HS-27A (cell line): ENCODE measurements at places on chromosomes 4 and X.

- DNase-seq = no peak
These were observed 40.9 kb upstream of the NYX start for GRCh38 chrX:41406201-41406600.

DNA sequence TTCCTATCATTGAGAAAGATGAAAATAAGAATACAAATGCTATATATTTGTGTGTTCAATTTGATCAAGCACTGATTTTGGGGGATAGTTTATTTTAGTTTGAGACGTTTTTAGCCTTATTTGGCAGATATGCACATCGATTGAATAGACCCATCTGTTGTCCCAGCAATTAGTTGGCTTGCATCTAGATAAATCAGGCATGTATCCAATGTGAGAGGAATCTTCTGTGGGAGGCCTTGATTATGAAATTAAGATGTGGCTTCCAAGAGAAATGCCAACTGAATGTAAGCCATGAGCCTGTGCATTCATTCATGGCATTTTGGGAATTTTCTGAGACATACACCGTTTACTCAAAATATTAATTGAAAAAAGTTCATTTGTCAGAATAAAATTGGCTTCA lies 623.1 kb downstream of the TECRL start:
- no peak for DNase-seq

- no peak for DNase-seq
These were observed 145.0 kb downstream of the RTL3 start for GRCh38 chrX:78513971-78514738.

GRCh38 chr4:102730968-102731533 lies 29.7 kb downstream of the MANBA start:
- no peak for DNase-seq

- DNase-seq = no peak
These were observed 33.4 kb upstream of the KLHL34 start for GRCh38 chrX:21691512-21692018.

DNA sequence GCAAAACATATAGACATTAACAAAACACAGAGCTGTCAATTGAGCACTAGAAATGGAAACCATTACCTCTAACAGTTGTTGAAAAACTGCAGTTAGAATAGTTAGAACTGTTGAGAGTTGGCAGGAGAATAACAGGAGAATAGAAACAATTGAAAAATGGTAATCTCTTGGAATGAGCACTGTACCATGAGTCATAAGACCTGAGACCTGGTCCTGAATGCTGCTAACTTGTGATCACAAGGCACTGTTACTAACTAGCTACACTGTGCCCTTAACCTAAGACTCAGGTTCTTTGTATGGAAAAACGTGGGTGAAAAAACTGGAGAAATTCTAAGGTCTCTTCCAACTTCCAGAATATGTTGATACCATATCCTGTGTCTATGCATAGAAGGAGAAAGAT lies 29.3 kb downstream of the FAM114A1 start:
- DNase-seq = no peak

GRCh38 chr4:188869581-188869980 lies 730.3 kb downstream of the TRIML1 start:
- DNase-seq = no peak

GRCh38 chr4:22991576-22991975 lies 298.8 kb downstream of the GBA3 start:
- DNase-seq = no peak

- no peak for DNase-seq
These were observed 7.8 kb downstream of the PNMA3 start for GRCh38 chrX:153064061-153064460.

GRCh38 chr4:133581996-133582619 lies 433.0 kb downstream of the PCDH10 start:
- no peak for DNase-seq

- peak; percentile 31 for DNase-seq
These were observed 56.0 kb downstream of the SPRY1 start for GRCh38 chr4:123452616-123453015.

DNA sequence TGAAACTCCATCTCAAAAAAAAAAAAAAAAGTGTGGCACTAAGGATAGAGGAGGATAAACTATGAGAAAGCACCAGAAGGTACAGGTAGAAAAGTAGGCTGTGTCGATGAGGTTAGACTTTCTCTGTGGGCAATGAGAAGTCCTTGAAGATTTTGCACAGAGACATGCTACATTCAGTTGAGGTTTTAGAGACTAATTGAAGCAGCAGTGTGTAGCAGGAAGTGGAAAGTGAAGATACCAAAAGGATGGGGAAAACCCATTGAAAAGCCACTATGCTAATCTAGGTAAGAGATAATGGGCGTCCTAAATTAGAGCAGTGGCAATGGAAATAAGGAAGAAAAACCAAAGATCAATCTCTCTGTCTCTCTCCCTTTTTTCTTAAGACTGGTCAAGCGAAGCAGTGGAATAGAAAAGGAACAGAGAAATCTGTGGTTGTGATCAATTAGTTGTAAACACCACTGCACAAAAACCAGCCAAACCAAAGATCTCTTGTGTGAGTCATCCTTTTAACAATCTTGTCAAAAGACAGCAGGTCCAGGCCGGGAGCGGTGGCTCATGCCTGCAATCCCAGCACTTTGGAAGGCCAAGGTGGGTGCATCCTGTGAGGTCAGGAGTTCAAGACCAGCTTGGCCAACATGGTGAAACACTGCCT lies 3.5 kb downstream of the SPINK2 start:
- DNase-seq = no peak

GRCh38 chrX:40176351-40177116 lies 78.8 kb upstream of the BCOR start:
- no peak for DNase-seq

DNA sequence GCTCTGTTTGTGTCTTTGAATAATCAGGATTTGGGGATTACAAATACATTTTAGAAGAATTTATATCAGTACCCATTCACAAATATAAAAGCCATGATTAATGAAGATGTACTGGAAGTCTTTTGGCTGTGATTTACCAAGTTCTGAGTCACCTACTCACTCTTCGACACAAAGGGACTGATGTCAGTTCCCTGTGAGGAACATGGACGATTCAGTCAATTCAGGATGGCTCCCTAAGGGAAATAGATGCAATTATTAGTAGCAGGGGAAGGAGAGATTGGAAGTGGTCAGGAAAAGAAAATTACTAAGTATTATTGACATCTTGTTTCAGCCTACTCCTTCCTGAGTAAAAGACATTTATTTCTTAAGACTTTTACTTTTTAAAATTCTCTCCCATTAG lies 550.7 kb upstream of the SLIT2 start:
- DNase-seq = no peak

DNA sequence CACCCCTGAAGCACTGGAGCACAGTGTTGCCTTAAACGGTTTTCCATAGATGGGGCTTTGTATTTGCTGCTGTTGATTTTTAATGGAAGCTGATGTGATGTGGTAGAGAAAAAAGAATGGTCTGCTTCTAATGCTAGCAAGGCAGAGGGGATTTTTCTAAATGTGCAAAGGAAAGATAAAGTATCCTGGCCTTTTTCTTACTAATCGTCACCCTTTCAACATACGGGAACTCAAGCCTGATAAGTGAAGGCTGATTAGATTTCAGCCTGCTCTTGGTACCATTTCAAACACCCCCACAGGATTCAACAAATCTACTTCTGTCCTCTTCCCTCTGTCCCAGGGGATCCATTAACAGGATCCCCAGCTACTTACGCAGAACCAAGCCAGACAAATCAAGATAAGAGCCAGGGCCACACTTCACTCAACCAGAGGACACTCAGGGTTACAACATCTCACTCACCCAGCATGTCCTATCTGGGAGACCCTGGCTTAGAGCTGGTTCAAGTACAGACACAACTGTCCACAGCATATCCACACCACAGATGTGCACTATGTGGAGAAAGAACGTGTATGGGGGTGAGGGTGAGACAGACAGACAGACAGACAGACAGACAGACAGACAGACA lies 180.0 kb downstream of the SH3KBP1 start:
- DNase-seq = no peak

- DNase-seq = no peak
These were observed 16.8 kb downstream of the SMIM20 start for GRCh38 chr4:25930731-25931354.

DNA sequence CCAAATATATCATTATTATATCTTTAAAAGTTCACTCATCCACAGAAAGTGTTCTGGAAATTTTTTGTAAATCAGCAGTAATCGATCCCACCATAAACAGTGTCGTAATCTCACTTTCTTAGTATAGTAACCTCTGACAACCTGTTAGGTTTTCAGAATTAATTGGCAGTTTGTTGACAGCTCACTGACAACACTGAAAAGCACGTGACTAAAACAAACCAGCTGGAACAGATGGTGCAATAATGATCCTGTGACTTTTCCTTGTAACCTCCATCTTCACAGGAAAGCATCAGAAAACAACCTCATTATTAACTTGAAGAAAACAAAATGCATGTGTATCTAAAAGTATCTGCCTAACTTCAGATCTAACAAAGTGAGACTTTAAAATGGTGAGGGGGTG lies 48.5 kb downstream of the FSTL5 start:
- DNase-seq = no peak

DNA sequence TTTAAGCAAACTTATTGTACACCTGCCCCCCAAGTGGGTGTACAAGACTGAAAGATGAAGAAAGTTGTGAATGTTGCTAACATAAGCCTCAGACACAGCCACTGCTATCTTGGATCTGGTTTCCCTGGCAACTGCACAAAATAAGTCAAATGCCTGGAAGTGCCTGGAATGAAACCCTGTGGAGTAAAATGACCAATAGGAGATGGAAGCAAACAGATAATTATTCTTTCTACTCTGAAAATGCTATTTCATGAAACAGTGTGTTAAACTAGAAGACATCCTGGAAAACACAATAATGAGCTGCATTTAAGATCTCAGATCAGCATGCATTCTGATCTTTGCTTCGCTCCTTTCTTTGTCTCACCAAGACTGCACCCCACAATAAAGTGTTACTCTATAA lies 1016.0 kb downstream of the ARAP2 start:
- DNase-seq = no peak

GRCh38 chr4:158621729-158622128 lies 50.0 kb downstream of the C4orf46 start:
- no peak for DNase-seq
